Uterus (tissue), 4 donors: ENCODE measurements at places on chromosomes 1 and 21.

GRCh38 chr1:1021920-1022259, 2.0 kb downstream of the AGRN start:
- DNase-seq: no peak

GRCh38 chr1:186754542-186755145, 74.1 kb upstream of the PLA2G4A start:
- no peak for DNase-seq

DNA sequence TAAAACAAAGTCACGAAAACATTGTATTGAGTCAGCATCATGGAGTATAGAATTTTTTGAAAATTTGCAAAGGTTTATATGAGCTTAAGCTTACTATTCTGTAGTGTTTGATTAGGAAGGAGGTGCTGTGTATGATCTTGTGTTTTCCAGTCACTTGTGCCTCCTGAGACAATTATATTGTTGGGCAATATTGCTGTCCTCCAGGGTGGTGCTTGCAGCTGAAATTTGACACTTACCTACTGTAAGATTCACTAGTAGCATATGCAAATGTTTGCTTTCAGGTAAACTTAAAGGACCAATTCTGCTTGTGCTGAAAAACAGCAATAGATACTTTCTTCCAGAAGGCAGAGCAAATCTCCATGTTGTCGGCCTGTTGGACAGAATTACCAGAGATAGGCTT, 268.0 kb downstream of the TGFB2 start:
- no peak for DNase-seq

DNA sequence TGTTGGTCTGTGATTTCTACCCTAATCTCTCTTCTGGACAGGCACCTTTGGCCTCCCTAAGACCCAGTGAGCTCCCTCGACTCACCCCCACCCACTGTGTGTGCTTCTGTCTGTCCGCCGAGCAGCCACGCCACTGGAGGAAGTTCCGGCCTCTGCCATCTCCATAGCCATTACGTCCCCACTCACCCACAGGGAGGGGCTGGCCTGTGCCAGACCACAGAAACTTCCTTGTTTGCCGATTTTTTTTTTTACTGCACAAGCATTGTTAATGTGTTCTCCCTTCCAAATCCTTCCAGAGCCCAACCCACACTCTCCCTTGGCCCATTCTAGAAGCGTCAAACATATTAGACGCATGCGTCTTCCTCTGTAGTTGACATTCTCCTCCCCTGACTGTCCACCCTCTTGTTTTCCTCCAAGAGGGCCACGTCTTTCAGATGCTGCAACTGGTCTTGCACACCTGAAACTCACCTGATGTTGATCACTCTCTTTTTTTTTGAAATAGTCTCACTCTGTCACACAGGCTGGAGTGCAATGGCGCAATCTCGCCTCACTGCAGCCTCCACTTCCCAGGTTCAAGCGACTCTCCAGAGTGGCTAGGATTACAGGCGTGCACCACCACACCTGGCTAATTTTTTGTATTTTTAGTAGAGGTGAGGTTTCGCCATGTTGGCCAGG, 72.3 kb downstream of the EVA1C start:
- no peak for DNase-seq

DNA sequence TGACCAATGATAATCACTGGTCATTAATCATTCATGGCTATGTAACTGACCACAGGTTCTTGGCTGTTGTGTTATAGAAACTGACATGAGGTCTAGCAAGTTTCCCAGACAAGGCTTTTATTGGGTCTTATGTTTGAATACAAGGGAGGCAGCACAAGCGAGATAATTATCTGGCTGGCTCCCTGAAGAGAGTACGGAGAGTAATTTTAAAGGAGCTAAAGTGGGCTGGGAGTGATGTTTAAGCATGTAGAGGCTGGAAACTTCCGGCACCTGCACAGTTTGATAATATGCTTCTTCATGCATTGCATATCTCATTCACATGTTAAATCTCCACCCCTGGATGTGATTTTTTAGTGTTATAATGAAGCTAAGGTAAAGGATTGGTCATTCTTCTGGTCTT, 116.2 kb upstream of the KCNK1 start:
- no peak for DNase-seq

DNA sequence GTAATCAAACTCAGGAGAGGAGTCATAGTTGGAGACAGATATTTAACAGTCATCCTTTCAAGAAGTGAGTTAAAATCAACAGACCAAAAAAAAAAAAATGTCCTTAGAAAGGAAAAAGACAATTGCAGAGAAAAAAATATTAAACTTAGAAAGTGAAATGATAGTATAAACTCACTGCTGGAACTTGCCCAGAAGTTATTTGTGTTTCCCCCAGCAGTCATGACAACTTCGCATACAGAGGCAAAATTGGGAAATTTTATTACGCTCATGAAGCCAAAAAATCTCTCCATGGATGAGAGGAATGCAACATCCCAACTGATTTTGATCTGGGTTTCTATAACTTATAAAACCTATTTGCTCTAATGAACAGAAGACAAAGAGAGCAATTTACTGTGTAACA, 198.2 kb downstream of the LRRC7 start:
- no peak for DNase-seq

GRCh38 chr1:3130268-3130667, 61.3 kb downstream of the PRDM16 start:
- DNase-seq: no peak

- no peak for DNase-seq
Observed at GRCh38 chr1:167752219-167752985, 30.6 kb downstream of the MPZL1 start.

DNA sequence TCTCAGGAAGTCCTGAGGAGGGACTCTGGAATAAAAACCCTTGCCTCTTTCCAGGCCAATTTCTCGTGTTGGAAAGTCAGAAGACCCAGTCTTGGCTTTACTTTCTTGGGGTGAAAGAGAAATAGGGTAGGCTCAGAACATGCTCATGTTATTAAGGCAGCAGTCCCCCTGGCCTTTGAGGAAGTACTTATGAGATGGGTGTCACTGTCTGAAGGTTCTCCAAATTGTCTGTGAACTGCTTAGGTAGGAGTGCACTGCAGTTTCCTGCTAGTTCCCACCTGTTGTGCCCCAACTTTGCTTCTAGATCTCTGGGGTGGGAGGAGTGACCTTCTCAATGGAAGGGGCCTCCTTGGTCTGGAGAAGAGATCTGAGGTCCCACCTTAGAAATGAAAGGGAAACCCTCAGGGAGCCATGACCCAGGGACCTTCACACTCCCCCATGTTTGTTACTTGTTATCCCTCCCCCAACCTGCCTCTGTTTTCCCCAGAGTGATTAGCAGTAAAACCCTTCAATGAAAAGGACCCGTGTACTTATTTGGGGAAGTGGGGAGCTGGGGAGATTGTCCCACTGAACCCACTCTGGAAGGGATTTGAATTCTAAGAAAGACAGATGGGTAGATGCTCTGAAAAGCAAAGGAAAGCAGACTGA, 5.7 kb downstream of the ZNF691 start:
- DNase-seq: no peak

DNA sequence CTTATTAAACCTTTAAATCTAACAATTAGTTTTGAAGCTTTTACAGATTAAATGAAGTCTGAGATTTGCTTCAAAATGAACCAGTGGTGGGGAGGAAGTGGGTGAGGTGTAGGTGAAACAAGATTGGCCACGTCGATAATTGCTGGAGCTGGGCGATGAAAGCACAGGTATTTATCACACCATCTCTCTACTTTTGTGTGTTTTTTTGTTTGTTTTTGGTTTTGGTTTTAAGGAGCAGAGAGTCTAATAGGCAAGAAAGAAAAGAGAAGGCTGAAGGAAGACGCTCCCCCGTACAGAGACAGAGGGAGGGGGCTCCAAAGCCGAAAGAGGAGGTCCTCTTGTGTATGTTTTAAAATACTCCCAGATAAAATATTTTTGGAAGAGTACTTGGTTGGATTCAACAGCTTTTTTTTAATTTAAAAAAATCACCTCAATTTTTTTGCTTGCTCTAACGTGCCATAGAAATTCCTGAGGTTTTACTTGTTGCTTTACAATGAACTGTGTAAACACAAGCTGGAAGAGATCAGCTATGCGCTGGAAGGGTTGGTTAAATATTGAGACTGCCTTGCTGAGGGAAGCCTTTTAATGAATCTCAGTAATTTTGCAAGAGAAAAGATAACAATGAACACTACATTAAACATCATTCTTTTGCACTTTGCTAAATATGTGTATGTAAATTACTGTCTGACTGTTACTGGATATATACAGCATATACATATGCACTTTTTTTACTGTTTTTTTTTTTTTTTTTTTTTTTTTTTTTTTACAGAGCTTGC, 6.7 kb upstream of the LGALS8 start:
- no peak for DNase-seq

GRCh38 chr1:209513226-209513625, 70.3 kb upstream of the CAMK1G start:
- no peak for DNase-seq
